Activated T-cell treated with anti-CD3 and anti-CD28 coated beads for 48 hours (primary cell): ENCODE measurements at places on chromosomes 2 and 18.

DNA sequence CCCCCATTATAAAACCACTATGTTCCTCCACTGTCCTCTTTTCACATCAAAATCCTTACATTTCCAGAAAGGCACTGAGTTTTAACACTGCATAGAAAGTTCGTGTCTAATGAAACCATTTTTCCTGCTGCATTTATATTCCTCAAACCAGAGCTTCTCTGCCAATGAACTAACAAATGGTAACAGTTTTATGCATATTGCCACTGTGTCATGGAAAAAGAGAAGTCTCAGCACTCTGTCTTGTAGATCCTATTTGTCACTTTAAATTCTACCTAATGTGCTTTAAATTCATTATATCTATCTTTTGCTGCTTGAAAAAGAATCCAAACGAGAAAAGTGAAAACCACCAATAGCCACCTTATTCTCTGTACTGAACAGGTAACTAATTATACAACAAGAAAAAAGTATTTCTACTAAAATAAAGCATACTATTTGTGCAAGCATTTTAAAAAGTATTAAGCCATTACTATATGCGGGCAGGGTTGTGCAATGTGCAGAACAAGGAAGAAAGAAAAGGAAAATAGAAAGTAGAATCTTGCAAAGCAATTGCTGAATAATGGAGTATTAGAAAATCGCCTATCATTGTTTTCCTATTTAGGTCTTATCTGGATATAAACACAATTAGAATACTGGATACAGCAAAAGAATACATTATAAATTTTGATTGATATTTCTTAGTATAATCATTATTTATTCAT, 328.9 kb downstream of the ZEB2 start:
- no peak for DNase-seq

- peak; percentile 27 for DNase-seq
Measured at GRCh38 chr2:208265371-208265800, 669 bp upstream of the PIKFYVE start.

DNA sequence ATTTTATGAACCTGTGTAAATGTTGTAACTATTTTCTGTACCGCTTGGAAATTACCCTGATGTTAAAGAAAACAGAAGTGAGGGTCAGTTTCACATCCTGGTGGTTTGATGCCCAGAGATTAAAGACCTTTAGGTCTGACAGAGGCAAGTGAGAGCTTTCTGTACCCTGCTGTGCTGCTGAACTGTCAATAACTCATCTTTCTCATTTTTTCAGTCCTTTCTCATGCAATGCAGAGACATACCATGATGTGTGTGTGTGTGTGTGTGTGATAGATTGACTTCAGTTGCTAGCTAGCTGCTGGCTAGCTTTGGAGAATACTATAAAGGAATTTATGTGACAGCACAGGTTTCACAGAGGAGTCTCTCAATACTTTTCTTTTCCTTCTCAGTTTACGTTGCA, 2025.6 kb upstream of the LRRTM1 start:
- no peak for DNase-seq

- no peak for DNase-seq
Measured at GRCh38 chr18:31079973-31080372, 22.2 kb downstream of the DSC2 start.

DNA sequence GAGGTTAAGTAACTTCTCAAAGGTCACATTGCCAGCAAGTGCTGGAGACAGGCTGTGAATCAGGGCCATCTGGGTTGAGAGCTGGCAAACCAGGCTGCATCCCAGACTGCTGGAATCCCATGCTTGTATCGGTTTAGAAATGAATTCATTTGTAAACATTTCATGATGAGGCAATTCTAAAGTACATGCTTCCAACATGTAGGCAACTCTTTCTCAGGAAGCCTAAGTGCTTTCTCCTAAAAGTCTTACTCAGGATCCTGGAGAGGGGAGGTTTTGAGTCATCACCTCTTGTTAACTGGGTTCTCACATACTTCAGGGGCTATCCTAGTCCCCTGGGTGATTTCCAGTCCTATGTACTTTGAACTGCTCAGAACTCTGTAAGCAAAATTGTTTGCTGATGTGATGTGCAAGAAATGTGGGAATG, 416.5 kb downstream of the MEIS1 start:
- DNase-seq = no peak

DNA sequence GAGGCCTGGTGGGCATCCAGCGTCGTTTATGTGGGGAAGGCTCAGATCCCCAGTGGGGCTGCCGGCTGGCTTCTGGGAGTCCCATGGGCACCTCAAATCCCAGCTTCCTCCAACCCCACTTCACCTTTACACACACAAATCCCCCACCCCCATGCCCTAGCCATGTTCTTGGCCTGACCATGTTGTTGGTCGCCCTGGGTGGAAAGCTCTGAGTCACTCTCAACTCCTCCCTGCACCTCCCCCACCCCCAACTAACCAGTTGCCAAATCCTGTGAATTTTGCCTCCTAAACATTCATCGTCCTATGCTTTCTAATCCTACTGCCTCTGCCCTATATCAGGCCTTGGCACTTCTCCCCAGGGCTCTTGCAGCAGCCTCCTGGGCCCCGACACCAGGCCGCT, 6.4 kb downstream of the TNS1 start:
- DNase-seq = no peak

GRCh38 chr18:3067165-3067661, 54.3 kb upstream of the LPIN2 start:
- DNase-seq = no peak

DNA sequence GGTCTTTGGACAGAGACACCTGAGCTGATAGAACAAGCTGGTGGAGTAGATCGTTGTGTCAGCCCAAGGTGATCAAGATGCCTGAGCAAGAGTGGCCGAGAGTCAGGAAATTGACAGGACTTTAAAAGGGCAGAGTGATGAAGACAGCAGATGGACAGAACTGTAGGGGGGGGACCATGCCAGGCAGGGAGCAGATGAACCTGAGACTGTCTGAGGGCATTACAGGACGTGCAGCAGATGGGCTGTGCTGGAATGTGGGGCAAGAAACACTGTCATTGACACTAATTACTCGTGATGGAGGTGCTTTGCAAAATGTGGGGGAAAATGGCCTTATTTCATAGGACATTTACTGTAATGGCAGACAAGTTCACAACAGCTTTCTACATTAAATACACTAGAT, 225.0 kb downstream of the THSD7B start:
- DNase-seq = no peak

DNA sequence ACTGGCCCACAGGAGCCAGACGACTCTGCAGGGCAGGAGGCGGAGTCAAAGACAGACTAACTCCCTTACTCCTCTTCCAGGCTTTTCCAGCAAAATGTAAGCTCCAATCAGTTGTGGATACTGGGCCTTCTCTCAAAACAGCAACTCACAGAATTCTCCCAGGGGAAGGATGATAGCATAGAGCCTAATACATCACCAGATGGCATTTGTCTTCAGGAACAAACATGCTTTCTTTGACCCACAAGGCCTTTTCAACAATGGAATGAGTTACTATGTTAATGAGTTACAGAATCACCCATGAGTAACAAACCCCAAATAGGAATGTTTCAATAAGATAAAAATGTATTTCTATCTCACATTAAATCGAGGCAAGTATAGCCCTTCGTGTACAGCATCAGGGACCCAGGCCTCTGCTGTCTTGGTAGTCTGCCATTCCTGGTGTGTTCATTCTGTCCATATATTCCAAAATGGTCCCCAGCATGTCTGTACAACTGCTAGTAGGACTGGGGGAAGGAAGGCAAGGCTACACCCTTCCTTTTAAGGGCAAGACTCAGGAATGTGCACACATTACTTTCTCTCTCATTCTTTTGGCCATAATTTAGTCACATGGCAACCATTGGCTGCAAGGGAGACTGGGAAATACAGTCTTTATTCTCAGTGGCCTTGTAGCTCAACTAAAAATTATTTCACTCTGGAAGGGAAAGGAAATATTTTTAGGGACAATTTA, 76.4 kb downstream of the BOD1L2 start:
- DNase-seq = no peak
